ENCODE measurements at places on chromosomes 6 and 20.

DNA sequence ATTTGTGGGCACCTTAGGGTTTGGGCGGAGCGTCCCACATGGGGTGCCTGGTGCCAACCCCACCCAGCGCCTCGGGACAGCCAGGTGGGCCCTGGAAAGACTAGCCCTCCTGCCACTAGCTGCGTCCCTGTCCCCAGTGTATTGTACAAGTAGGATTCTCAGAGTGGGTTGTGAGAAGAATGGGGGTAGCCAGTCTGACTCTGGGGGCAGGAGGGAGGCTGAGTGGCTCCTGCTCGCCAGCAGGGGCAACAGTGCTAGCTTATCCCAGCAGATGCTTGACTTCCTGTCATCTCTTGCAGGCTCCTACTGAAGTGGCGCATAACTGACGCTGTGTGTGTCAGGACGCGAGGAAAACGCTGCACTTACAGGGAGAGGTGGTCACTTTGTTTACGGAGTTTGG is 9.3 kb downstream of the PSMA7 start:
- no peak for DNase-seq

DNA sequence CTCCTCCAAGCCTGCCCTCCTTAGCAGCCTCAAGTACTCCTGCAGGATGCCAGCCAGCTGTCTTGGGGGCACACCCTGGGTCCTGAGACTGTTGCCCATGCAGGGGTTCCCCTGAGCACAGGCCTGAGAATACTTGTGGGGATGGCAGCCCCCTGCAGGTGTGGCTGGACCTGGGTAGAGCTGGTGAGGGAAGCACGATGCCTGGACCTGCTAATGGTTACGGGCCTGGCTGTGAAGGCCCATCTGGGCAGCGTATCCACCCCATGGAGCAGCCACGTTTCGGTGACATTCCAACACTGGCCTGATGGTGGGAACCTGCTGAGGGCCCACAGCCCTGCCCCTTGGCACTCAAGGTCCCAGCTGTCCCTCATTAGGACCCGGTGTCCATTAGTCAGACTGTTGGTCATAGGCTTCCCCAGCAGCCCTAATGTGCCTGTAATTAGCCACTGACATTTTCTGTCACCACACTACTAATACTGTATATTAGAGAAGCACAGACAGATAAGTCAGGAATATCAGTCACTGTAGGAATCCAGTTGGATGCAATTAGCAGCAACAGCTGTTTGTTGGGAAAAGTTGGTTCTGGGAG is 20.3 kb downstream of the CCDC167 start:
- DNase-seq = no peak

DNA sequence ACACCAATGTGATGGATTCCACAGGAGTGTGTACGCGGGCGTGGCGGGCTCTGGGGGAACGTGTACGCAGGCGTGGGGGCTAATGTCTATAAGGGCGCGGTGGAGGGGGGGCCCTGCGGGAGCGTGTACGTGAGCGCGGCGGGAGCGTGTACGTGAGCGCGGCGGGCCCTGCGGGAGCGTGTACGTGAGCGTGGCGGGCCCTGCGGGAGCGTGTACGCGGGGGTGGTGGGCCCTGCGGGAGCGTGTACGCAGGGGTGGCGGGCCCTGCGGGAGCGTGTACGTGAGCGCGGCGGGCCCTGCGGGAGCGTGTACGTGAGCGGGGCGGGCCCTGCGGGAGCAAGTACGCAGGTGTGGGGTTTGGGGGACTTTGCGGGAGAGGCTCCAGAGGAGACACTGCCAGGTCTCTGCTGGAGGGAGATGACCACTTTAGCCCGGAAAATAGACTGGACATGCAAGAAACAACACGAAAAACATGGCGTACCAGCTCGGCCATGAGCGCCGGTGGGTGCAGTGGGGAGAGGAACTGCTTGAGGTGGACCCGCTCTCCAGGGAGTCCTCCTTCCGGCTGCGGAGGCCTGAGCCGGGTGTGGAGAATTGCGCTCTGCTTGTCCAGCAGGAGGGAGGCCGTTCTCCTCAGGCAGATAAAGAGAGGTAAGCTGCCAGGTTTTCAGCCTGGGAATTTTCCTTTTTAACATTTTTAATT is 27.8 kb upstream of the SMOC2 start:
- DNase-seq = no peak

DNA sequence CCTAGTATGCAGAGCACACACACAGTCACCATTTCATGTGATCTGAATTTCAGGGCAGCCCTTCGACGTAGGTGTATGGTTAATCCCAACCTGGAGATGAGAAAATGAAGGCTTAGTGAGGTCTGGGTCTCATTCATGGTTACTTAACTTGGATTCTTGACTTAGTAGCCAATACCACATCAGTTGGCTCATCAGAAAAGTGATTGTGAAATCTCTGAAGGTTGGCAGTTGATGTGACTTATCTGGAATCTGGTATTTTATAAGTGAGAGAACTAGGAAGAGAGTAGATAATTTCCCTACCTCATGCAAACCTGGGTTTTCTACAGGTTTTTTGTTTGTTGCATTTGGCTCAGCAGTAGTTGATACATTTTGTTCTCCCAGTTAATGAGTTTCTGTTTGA is 123.7 kb downstream of the CCDC170 start:
- DNase-seq = no peak

GRCh38 chr6:138004430-138005287 is 102.6 kb downstream of the PERP start:
- no peak for DNase-seq

DNA sequence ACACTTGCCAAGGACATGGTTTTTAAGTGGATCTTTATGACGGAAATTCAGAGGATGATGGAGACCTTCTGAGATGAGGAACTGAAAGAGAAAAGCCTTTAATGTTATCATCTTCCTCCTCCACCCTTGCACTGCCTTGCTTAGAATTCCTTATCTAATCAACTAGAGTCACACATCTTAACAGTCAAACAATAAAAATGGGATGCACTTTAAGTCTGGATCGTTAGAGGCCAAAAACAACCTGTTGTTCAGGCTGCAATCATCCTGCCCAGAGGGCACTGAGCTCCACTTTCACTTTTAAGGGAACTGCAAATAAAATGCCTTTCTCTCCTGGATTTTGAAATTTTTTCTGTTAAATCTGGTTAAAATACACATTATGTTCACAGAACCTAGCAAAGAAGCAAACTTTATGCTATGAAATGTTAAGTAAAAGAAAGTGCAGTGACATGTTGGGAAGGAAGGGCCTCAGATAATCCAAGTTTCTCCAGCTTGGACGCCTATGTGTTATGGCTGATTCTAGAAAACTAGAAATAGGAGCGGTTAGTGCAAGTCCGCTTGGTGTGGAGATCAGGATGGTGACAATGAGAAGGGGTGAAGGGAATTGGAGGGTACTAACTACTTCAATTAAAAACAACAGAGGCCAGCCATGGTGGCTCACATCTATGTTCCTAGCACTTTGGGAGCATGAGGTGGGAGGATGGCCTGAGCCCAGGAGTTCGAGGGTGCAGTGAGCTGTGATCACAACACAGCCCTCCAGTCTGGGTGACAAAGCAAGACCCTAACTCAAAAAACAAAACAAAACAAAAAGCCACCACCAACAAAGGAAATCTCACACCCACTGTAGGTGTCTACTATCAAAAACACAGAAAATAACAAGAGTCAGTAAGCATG is 66.4 kb upstream of the KIF13A start:
- no peak for DNase-seq
